Spinal cord (tissue), 10 donors: ENCODE measurements at places on chromosomes 6 and 20.

DNA sequence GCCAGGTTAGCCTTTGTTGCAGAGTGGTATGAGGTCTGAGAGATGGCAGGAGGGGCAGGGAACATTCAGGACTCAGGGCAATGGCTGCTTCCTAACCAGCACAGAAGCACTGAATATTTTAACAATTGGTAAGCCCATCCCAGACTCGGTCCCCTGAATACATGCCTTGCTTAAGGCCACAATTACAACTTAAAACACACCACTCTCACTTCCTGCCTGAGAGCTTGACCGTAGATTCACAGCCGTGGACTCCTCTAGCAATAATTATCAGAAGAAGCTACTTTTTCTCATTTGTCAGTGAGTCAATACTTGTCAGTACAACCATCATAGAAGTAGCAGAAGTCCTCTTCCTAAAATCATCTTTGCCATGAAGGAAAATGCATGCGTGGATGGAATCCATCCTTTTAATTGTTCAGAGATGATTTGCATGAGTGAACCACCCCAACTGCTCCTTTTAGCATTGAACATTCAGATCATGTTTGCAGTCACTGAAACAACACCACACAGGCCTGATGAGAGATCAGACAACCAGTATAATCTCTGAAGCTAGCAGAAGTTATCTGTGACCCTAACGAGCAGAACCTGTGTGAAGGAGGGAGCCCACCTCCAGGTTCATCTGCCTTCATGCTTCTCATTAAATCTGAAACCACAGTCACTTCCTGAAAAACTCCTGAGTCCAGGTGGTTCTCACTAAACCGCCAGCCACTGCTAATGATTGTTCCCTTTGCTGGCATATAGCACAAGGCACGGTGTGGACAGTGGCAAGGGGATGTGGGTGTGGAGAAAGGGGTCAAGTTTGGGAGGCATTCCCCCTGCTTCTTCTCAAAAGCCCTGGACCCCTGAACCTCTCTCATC is 333.9 kb upstream of the CNR1 start:
- DNase-seq, result no peak

DNA sequence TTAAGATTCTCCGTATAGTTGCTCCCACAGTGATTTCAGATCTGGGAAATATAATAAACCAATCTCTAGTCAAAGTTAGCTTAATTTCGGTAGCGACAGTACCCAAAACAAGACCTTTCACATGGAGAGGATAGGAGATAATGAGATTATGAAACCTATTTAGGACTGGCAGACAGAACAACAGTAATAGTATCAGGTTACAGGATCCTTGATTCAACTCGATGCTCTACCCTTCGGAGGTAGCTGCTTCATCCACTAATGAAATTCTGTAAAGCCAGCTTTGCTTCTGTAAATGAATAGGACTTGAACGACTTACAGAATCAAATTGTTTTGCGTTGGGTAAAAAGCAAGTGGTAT is 534 bp upstream of the AKIRIN2 start:
- no peak for DNase-seq

GRCh38 chr6:148657048-148657447 is 89.8 kb upstream of the UST start:
- DNase-seq, result no peak

DNA sequence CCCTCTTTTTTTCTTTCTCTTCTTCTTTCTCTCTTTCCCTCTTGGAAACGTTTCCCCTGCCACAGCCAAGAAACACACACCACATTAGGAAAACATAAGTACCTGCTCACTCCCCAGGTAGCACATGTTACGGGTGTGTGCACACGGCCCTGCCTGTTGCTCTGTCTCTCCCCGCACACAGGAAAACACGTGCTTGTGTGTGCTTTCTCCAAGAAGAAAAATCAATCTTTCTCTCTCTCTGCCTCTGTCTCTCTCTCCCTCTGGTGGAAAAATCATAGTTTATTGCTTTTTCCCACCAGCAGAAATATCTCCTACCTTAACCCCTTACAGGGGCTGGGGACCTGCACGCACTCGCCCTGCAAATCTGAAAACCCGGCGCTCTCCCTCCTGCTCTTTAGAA is 102.3 kb downstream of the EDN3 start:
- peak; percentile 55 for DNase-seq

DNA sequence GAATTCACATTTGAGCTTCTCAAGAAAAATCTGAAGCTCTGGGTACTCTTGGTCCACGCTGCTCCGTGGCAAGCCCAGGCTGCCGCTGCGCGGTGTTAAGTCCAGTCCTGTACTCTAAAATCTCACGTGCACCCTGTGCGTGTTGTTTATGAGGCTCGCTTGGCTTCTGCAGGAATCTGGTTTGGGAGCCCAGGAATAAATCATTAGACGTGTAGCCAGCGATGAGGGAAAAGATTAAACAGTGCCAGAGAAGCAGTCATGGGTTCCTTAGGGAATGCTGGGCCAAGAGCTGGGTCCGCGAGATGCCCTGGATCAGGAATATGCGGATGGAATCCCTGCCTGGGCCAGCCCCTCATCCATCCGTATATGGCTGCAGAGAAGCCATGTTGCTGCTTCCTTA is 87.3 kb downstream of the KCNB1 start:
- no peak for DNase-seq

DNA sequence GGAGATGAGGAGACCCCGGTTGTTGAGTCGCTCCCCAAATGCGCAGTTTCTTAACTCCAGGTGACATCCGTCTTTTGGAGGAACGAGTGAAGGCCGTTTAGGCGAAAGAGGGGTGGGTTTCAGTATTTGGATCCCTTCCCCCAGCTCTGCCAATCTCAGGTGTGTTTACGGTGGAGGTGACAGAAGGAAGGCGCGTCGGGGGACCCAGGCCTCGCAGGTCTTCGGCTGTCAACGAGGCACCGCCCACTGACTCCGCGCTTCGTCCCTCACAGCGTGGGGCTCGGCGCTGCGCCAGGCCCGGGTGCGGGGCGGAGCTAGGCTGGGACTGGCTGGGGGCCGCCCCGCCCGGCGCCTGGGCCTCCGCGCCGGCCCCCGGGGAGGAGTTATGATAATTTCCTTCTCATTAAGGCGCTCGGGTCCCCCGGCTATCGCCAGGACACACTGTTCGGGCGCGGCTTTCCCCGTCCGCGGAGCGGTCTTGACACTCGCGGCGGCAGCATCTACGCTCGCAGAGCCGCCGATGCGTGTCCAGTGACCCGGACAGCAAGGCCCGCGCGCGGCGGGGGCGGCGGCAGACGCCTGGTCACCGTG is at the start of gene TFAP2C:
Gene TFAP2C (plus strand): TSS at position 434 of the 591 bp plus-strand sequence. CDS start 239 bp downstream, outside the sequence.
- no peak for DNase-seq

- no peak for DNase-seq
Observed at GRCh38 chr6:20117474-20117873, 94.8 kb downstream of the MBOAT1 start.

DNA sequence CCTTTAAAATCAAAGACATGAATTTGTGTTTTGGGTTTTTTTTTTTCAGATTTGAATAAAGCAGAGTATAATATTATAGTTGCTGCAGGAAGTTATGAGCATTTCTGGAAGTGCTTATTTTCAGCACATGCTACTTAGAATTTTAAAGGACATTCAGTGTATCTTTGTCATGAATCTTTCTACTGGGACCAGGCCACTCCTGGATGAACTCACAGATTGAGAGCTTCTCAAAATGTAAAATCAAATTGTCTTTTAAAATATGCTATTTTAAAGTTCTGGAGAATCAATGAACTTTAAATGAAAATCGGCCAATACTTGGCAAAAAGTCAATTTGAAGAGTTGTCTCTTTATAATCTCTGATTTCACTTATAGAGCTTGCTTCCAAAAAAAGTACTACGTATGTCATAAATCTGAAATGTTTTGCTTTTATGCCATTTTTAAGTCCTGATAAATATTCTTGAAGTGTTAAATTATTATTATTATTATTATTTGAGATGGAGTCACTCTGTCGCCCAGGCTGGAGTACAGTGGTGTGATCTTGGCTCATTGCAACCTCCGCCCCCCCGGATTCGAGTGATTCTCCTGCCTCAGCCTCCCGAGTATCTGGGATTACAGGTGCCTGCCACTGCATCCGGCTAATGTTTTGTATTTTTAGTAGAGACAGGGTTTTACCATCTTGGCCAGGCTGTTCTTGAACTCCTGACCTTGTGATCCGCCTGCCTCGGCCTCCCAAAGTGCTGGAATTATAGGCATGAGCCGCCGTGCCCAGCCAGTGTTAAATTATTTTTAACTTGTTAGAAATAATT is 175.7 kb upstream of the AKAP12 start:
- DNase-seq, result no peak

GRCh38 chr20:48661575-48662455 is 166.0 kb downstream of the PREX1 start:
- no peak for DNase-seq

DNA sequence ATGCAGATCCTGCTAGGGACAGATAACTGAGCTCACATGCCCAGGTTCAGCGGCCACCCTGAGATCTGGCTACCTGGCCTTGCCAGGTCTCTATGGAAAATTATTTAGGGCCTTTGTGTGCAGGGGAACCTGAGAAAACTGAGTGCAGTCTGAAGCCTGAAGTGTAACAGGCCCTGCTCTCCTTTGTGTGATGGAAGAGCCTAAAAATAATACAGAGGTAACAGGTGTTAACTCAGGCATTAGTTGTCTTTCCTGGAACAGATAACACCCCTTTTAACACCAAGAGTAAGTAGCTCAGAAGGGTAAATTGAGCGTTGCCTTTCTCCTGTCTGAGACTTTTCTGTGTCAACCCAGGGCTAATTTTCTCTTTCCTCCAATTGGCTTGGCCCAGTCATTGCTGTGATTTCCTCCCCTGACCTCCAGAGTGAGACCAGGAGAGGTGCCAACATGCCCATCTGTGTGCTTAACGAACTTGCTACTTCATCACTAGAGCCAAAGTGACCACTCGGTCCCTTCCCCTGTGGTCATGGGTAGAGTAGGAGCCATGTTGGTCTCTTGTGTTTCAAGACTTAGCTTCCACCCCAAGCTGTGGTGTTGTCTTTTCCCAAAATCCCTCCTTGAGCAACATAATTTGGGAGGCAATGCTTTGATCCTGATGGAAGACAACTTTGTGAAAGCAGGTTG is 304.4 kb upstream of the JAG1 start:
- DNase-seq, result no peak

DNA sequence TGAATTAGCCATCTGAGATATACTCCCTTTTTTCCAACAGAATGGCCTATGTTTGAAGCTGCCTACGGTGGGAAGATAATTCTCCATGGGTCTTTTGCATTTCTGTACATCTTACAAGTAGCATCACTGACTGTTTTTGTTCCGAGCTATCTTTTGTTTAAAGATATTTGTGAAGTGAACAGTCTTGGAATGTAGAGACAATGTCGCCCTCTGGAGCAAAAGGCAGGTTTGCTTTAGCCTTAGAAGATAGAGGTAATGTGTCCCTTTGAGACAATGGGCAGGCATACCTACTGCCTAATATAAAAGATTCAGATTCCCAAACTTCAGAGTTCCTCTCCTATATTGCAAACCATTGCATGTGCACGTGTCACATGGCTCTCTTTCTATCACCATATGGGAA is 347.8 kb upstream of the CNR1 start:
- DNase-seq, result no peak

DNA sequence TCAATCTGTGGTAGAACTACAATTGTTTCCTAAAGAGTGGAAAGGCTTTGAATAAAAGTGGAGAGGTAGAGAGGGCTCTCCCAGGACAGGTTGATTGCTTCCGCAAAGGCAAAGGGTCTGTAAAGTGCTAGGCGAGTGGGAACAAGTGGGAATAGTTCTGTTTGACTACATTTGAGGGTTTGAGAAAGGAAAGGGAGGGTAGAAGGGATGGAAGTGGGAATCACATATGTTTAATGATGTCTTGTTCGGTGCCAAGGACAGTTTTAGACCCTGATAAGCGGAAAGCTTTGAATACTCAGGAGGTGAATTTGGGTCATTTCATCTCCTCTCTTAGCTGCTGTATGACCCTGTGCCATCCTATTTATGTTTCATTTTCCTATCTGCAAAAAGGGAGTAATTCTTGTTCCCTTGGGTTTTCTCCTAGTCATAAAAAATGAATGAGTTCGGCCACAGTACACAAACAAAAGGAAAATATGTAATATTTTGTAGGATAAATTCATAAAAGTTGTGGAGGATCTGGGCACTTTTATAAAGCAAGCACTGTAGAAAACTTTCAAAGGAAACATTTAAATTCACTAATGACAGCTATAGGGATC is 1.7 kb upstream of the PIM1 start:
- no peak for DNase-seq
